ENCODE measurements at places on chromosomes 11 and 22.
A peak's percentile ranks its signal among the peaks of the same experiment; 100 is the strongest.

DNA sequence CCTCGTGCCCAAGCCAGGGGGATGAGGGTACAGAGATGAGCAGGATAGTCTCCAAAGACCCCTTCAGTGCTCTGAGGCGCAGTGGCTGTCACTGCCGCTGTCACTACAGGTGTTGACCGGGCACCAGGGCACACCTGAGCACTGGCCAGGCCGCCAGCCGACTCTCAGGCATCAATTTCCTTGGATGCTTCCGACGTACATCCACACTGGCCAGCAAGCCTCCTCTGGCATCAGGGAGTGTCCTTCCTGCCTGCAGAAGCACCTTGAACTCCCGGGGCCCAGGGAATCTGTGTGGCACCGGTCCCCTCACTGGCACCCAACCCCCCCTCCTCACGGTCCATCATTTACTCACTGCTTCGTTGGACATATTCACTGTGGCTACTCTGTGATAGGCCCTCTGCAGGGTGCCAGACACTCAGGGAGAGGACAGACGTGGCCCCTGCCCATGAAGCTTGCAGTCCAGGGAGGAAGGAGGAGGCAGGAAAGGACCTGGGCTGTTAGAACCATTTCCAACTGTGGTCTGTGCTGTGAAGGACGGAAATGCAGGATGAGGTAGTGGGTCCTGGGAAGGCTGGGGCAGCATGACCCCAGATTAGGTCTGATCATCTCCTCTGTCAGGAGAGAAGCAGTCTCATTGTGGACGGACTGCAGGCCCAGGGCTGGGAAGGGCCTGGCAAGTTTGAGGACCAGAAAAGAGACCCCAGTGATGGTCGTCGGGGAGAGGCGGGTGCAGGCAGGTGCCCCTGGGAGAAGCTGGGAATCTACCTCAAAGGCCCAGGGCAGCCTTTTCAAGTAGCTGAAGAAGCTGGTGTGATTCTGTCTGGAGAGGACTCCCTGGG, 46.3 kb upstream of the ANO1 start:
- H3K36me3 ChIP-seq: no peaks in the 10 kb centered on the region
- no peak for DNase-seq
- H3K4me3 ChIP-seq: no peak overlapping the region
- H3K27ac ChIP-seq: no peak overlapping the region
- H3K4me1 ChIP-seq: no peaks in the 10 kb centered on the region

- no peak overlapping the region for H3K27ac ChIP-seq
- H3K36me3 ChIP-seq: no peaks in the 10 kb centered on the region
- H3K4me1 ChIP-seq: peaks cover 2% of the 10 kb centered on the region
- no peak for DNase-seq
Observed at GRCh38 chr11:63716046-63716445, 34.7 kb downstream of the RTN3 start.

GRCh38 chr11:15800111-15800800, 556.1 kb downstream of the SOX6 start:
- no peaks in the 10 kb centered on the region for H3K27me3 ChIP-seq
- H3K4me3 ChIP-seq: no peak overlapping the region
- H3K27ac ChIP-seq: peak overlapping the region; percentile 1
- peak; percentile 52 for DNase-seq
- H3K4me1 ChIP-seq: no peaks in the 10 kb centered on the region

DNA sequence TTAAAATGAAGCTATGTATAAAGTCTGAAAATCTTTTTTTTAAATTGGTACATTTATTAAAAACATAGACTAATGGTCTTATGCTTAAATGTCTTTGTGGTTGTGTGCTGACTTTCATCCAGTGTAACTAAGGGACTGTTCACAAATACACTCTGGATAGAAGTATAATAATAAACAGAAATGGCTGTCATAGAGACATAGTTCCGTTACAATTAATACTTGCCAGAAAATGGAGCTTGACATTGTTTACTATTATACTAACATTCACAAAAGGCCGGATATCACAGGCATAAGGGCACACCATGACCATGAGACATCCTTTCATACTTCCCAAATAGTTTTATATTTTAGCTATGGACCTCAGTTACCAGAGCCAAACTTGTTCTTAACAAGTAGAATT, 161.3 kb downstream of the DDX10 start:
- H3K36me3 ChIP-seq: no peaks in the 10 kb centered on the region
- no peaks in the 10 kb centered on the region for H3K4me1 ChIP-seq
- no peak for DNase-seq
- H3K4me3 ChIP-seq: no peak overlapping the region

DNA sequence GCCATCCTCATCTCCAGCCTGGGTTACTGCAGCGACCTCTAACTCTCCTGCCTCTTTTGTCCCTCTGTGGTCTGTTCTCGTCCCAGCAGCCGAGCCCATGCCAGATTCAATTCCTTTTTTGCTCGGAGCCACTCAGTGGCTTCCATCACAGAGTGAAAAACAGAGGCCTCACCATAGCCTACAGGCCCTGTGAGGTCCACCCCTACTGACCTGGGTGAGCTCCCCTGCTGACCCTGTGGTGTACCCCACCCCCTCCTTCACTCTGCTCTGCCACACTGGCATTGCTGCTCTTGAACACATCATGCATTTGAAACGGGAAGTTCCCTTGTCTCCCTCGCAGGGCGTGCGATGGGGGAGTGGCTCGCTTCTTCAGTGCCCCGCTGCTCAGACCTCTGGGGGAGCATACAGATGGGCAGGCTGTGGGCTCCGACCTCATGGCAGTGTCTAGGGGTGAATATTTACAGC, 2.1 kb downstream of the AIP start:
- no peak for DNase-seq
- H3K27me3 ChIP-seq: no peaks in the 10 kb centered on the region
- H3K4me1 ChIP-seq: peaks cover 11% of the 10 kb centered on the region
- H3K36me3 ChIP-seq: peaks cover 14% of the 10 kb centered on the region
- H3K4me3 ChIP-seq: no peak overlapping the region

DNA sequence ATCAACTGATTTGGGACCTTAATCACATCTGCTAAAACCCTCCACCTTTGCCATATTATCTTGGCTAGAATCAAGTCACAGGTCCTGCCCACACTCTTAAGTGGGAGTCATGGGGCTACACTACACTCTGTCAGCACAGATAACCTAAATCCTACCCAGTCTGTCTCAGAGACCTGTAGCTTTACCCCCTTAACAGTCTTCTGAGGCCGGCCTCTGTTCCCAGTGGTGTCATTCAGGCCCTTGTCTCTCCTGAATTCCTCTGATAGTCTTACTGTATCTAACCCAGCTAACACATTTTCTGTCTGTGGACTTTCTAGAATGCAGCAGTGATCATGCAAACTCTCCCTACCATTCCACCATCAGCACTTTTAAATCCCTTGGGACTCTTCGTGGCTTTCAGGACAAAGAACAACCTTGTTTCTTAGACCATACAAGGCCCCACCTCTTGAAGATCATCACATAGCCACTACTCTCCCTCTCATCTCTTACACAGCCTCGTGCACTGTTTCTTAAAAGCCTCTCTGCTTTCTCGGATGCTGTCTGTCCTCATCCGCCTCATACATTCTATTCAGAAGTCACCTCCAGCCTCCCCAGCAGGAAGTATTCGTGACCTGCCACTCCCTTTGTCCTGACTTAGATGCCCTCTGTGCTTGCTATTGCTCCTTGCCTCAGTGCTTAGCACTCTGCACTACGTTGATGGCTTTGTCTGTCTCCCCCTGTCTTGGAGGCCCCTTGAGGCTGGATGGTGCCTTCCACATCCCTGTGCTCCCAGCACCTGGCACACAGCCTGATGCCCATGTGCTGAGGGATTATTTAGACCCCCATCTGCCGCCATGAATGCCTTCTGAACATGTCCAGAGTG, 57.9 kb downstream of the PANX1 start:
- no peaks in the 10 kb centered on the region for H3K27me3 ChIP-seq
- no peaks in the 10 kb centered on the region for H3K4me1 ChIP-seq
- no peak overlapping the region for H3K4me3 ChIP-seq
- H3K27ac ChIP-seq: no peak overlapping the region

GRCh38 chr11:122253589-122254231, 137.7 kb upstream of the BLID start:
- H3K27ac ChIP-seq: no peak overlapping the region
- no peak overlapping the region for H3K4me3 ChIP-seq
- H3K27me3 ChIP-seq: no peaks in the 10 kb centered on the region
- H3K4me1 ChIP-seq: no peaks in the 10 kb centered on the region

DNA sequence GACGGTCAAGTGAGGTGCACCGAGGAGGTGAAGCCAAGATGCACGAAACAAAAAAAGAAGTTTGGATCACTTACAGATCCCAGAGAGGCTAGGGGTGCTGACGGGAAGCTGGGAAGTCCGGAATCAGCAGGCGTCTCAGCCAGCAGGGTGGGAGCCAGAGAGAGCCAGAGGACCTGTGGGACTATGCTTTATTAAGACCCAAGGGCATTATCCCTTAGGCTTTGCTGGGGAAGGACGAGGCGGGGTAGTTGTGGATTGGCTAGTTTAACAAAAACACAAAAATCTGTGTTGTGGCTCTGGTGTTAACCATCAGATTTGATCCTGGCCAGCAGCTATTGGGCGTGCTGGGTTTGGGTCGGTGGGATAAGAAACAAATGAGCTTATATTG, 427.1 kb downstream of the DYNC2H1 start:
- no peak overlapping the region for H3K4me3 ChIP-seq
- peaks cover 11% of the 10 kb centered on the region for H3K4me1 ChIP-seq
- H3K27ac ChIP-seq: no peak overlapping the region

- H3K4me3 ChIP-seq: no peak overlapping the region
- H3K36me3 ChIP-seq: no peaks in the 10 kb centered on the region
- H3K4me1 ChIP-seq: no peaks in the 10 kb centered on the region
- peaks cover 2% of the 10 kb centered on the region for H3K27me3 ChIP-seq
- no peak overlapping the region for H3K27ac ChIP-seq
Observed at GRCh38 chr22:22735695-22736611, 91.5 kb downstream of the GGTLC2 start.

- peak; percentile 49 for DNase-seq
- H3K4me3 ChIP-seq: no peak overlapping the region
- no peaks in the 10 kb centered on the region for H3K27me3 ChIP-seq
- peaks cover 8% of the 10 kb centered on the region for H3K36me3 ChIP-seq
- H3K4me1 ChIP-seq: peaks cover 31% of the 10 kb centered on the region
Observed at GRCh38 chr11:46298699-46299433, 21.4 kb downstream of the CREB3L1 start.

- no peaks in the 10 kb centered on the region for H3K27me3 ChIP-seq
- DNase-seq: no peak
- H3K36me3 ChIP-seq: no peaks in the 10 kb centered on the region
Observed at GRCh38 chr11:111814106-111814505, 47.9 kb upstream of the PPP2R1B start.

DNA sequence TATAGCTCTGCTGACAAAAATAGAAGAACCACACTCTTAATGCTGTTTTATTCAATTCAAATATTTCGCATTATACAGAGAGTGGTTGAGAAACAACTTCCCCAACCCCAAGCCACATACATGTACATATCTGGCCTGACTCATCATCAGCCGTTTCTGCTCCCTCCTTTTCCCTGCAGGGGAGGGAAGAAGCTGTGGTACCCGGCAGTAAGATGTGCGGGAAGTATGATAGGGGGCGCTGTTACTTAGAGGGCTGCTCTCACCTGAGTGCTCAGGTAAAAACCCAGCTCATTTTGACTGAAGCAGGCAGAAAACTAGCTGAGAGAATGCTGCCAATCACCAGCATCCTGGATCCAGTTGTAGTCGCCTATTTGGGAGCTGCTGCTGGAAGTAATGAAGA, 85.5 kb downstream of the NELL1 start:
- H3K4me1 ChIP-seq: no peaks in the 10 kb centered on the region
- no peaks in the 10 kb centered on the region for H3K36me3 ChIP-seq
- no peak overlapping the region for H3K27ac ChIP-seq
- H3K27me3 ChIP-seq: no peaks in the 10 kb centered on the region
- H3K4me3 ChIP-seq: no peak overlapping the region

DNA sequence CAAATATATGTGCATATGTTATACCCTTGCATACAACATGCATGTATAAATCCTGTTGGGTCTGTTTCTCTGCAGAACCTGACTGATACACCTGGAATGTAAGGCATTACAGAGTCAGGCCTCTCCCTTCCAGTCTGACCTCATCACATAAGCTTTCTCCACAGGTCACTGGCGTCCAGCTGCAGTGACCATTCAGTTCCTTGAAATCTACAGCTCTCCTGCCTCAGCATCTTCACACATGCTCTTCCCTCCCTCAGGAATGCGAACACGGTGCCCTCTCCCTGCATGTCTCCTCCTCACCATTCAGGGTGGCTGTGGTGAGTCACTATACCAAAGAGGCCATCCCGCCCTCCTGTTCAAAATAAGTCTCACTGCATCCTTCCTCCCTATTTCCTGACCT, 657.8 kb upstream of the B3GAT1 start:
- DNase-seq: peak; percentile 89
- no peak overlapping the region for H3K4me3 ChIP-seq
- H3K36me3 ChIP-seq: no peaks in the 10 kb centered on the region
- H3K4me1 ChIP-seq: peaks cover 1% of the 10 kb centered on the region
- no peak overlapping the region for H3K27ac ChIP-seq
- H3K27me3 ChIP-seq: no peaks in the 10 kb centered on the region

- no peaks in the 10 kb centered on the region for H3K36me3 ChIP-seq
- H3K4me1 ChIP-seq: no peaks in the 10 kb centered on the region
- no peak overlapping the region for H3K27ac ChIP-seq
Observed at GRCh38 chr11:1336836-1337646, 27.6 kb upstream of the TOLLIP start.

GRCh38 chr22:17807578-17808410, 33.5 kb upstream of the BID start:
- peak; percentile 99 for DNase-seq
- H3K4me3 ChIP-seq: no peak overlapping the region
- H3K27me3 ChIP-seq: no peaks in the 10 kb centered on the region
- H3K27ac ChIP-seq: peak overlapping the region; percentile 80
- H3K36me3 ChIP-seq: peaks cover 15% of the 10 kb centered on the region
- peaks cover 39% of the 10 kb centered on the region for H3K4me1 ChIP-seq

GRCh38 chr11:109695696-109696095, 273.7 kb downstream of the C11orf87 start:
- H3K27me3 ChIP-seq: no peaks in the 10 kb centered on the region
- no peak overlapping the region for H3K4me3 ChIP-seq
- no peak for DNase-seq
- H3K27ac ChIP-seq: no peak overlapping the region

DNA sequence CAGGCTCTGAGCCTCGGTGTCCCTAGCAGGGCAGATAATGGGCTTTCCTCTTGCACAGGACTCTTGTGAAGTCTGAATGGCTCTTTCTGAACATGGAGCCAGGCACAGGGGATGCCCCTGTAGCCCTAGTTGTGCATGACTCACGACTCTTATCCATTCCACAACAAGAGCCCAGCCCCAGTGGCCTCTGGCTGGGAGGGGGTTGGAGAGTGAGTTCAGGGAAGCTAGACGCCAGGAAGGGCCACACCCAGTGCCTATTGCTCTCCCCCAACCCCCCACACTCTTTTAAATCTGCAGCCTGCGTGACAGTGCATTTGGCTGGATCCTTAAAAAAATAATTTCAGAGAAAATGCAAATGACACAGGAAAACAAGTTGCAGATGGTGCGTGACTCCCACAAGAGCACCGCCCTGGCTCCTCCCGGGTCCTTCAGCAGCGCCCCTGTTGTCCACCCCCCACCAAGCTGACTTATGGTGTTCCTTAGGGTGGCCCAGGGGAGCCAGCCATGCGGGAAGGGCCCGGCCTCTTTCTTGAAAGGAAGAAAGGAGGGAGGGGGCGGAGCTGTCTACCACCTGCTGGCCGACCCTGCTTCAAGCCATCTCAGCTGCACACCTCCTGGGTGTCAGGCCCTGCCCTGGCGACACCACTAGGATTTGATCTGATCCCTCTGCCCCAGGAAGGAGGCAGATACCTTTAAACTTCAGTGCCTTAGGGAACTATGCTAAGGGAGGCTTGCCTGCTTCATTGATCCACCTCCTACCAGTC, 74.7 kb downstream of the MN1 start:
- no peak overlapping the region for H3K4me3 ChIP-seq
- H3K4me1 ChIP-seq: peaks cover 3% of the 10 kb centered on the region
- H3K27ac ChIP-seq: no peak overlapping the region
- H3K36me3 ChIP-seq: no peaks in the 10 kb centered on the region
- no peak for DNase-seq

- H3K4me1 ChIP-seq: no peaks in the 10 kb centered on the region
- no peak overlapping the region for H3K27ac ChIP-seq
- H3K4me3 ChIP-seq: no peak overlapping the region
- no peaks in the 10 kb centered on the region for H3K27me3 ChIP-seq
Observed at GRCh38 chr11:24575392-24575791, 78.5 kb downstream of the LUZP2 start.

Measured in trophoblast cell (in vitro differentiated cells and primary cell).